ENCODE measurements at places on chromosomes 4 and X.

- DNase-seq = no peak
Observed at GRCh38 chrX:150119323-150119722, 181.0 kb upstream of the EOLA2 start.

GRCh38 chr4:113423631-113424030, 337.9 kb downstream of the CAMK2D start:
- DNase-seq = no peak

- no peak for DNase-seq
Observed at GRCh38 chrX:148938348-148938747, 437.9 kb downstream of the AFF2 start.

DNA sequence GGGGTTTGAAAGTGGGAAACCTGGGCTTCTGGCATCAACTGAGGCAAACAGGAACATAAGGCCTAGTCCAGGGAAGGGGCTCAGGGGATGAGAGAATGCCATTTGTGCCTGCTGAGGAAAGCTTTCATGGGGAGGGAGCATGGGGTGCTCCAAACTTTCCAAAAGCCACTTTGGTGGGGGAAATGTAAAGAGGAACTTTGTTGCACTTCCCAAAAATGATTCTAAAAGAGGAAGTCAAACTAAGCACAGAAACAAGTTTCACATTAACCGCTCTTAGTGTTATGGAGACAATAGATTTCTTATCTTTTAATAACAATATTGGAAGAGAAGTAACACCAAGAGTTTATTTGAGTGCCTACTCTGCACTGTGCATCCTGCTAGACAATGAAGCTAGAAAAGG, 32.3 kb downstream of the GAB3 start:
- DNase-seq = no peak

DNA sequence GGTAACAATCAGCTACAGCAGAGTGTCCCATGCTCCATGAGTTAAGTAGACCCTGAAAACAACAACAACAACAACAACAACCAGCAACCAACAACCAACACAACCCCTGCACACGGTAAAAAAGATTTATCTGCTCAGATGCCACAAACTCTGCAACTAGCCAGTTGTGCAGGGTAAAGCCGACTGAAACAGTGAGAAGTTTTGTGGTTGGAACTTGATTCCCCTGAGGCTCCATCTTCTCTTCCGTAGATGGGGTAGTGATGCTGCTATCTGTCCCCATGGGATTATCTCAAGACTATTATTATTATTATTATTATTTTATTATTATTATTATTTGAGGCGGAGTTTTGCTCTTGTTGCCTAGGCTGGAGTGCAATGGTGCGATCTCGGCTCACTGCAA, 50.6 kb upstream of the RAPGEF2 start:
- DNase-seq = no peak

DNA sequence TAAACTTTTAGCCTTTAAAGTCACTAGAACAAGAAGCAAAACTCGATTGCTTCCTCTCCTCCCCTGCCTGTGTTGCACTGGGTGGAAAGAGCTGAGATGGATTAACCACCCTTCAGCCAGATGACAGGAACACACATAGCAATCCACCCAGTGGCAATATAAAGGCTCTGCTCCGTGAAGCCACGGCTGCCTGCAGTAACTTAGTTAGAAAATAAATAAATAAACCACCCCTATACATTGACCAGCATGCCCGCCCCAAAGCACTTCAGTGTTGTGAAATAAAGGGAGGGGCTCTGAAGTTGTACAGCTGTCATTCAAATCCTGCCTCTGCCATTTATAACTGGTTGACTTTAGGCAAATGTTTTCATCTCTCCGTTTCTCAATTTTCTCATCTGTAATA, 217.1 kb upstream of the LDB2 start:
- no peak for DNase-seq

DNA sequence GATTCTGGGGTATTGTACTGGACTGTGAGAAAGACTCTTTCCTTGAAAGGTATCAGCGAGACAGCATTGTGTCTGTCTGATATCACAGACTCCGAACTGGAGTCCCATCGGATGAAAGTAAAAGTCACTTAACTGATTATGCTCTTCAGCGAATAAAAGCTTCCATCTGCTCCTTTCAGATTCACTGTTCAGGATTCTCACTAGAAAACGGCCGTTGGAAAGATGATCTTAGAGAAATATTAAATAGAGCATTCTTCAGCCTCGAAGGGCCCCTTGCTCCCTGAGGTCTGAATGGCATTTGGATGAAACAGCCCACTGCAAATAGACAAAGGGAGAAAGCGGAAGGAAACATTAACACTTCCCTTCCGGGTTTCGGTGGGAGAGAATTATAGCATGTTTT, 416.2 kb upstream of the PRKX start:
- DNase-seq = no peak

DNA sequence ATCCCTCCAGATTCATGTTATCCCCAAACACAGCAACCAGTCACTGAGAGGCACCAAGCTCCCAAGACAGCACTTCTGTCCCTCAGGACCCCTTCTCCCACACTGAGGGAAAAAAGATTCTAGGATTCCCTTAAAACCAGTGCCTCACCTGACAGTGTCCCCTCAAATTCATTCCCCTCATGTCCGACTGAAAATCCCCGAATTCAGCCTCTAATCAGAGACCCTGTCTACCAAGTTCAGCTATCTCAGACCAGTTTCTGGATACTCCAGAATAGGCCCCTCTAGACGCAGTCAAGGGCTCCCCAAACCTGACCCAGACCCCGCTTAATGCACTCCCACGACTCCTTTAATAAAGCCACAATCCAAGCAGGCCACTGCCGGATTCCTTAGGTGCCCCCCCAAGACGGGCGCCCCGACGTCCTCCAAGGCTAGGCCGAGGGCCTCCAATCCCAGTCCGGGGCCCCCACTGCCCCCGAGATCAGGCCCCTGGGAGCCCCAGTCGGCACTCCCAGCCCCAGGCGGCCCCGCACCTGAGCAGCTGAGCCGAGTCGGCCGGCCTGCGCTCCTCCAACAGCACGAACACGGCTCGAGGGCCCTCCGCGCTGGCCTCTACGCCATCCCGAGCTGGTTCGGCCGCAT, 457 bp downstream of the TFE3 start:
- DNase-seq = no peak

DNA sequence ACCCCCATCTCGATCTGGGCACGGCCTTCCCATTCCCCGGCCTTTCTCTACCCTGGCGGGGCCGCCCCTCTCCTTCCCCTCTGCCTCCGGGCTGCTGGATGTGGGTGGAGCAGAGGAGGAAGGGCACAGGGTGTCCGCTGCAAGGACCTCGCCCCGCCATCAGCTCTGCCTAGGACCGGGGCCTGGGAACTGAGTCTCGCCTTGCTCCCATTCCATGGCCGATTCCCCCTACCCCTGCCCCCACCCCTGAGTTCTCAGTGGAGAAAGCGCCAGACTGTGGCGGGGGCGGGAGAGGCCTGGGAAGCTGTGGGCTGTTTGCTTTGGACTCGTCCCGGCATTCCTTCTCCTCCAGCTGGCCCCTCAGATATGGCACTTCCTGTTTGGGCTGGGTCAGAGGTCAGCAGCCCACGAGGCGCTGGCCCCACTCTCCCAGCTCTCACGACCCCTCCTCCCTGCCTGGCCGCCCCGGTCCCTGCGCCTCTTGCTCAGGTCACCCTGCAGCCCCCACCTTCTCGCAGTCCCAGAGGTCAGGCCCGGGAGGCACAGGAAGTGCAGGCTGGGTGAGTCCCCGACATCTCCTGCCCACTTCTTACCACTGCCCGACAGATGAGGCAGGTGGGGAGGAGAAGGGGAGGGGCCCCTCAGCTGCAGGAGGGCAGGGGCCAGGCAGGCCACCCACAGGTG, 6.4 kb upstream of the BGN start:
- no peak for DNase-seq

GRCh38 chr4:41120297-41121217, 93.8 kb downstream of the APBB2 start:
- DNase-seq = no peak

- DNase-seq = no peak
Observed at GRCh38 chr4:66972087-66972486, 573.2 kb downstream of the CENPC start.

- peak; percentile 88 for DNase-seq
Observed at GRCh38 chr4:2843263-2843940, at the start of gene ADD1. ADD1 (plus strand) TSS chr4:2843844; CDS start chr4:2875916, 32,072 bp downstream.

GRCh38 chrX:76919761-76920160, 492.3 kb downstream of the MAGEE1 start:
- DNase-seq = no peak

DNA sequence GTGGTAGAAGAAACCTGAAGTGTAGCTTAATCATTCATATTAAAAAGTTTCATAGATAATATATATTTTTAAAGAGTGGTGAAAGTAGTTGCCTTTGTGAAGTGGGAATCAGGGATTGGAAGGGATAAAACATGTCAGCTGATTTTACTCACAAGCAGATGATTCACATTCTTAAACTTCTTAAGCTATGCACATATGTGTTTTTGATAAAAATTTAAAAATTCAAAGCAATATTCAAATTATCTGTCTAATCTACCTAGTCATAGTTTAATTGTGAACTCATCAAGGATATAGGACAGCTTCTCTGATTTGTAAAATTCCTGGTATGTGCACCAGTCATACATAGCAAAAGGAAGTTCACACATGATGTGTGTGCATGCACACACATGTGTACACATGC, 520.6 kb upstream of the PITX2 start:
- DNase-seq = no peak

GRCh38 chrX:21725916-21726315, 32.0 kb downstream of the SMPX start:
- DNase-seq = no peak

- DNase-seq = no peak
Observed at GRCh38 chr4:175772170-175772705, 39.8 kb downstream of the GPM6A start.

DNA sequence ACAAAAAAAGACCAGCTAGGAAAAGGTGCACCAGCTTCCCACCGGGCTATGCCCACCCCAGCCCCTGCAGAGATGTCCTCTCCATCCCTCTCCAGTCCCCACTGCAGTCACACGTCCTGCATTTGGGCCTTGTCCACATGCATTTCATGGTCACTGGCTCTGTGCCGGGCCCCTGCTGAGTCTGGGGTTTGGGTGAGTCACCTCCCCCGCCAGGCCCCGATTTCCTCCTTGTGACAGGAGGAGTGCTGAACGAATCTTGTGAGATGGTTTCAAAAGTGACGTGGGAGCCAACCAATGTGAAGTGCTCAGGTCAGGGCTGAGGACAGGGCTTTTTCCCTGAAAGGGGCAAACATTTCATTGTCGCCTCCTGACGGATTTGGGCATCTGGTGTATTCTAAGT, 7.1 kb downstream of the CPZ start:
- no peak for DNase-seq

DNA sequence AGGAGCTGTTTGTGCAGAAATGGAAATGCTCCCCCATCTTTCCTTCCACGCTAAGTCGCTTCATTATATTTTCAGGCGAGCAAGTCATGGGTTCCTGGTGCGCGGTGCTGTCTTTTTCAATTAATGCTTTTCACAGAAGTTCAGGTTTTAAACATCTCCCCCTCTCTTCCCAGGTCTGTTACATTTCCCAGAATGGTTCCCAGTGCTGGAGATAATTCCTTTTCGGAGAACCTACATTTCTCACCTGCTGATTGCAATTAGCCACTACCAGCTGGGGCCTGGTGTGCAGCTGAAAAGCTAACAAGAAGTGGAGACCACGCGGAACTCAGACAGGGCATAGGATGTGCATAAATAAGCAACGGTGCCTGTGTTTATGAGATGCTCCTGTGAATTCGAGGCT, 217.8 kb downstream of the MID1IP1 start:
- DNase-seq = no peak

DNA sequence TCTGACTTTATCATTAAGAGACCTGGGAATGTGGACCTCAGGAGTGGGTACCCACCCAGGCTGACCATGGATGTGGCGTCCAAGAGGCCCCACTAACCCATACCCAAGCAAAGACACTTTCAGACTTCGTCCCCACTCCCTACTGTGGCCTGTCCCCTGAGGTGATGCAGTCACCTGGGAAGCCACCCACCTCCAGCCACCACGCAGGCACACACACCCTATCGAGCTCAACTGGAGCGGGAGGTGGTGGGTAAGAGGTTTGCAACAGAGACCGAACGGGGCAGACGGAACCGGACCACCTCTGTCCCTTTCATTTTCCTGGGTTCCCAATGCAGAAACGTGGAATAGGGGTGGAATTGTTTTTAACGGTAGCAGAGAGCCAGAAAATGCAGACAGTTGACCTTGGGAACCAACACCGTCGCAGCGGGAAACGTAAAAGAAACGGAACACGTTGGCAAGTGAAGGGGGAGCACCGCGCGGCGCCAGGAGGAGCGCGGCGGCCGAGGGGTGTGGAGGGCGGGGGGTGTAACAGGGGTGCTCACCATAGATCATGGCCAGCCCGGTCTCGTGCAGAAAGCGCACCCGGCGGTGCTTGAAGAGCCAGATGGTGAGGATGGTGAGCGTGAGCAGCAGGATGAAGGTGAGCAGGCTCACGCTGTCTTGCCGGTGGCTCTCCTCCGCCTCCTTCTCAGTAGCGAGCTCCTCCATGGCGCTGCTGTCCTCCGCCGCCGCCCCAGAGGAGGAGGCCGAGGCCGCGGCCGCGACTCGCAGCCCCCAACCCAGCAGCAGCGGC, 559 bp downstream of the SLC9A7 start:
- DNase-seq = no peak

GRCh38 chr4:81454499-81454898, 17.2 kb downstream of the RASGEF1B start:
- DNase-seq = no peak

GRCh38 chrX:53279296-53280237, 1.8 kb downstream of the IQSEC2 start:
- no peak for DNase-seq

DNA sequence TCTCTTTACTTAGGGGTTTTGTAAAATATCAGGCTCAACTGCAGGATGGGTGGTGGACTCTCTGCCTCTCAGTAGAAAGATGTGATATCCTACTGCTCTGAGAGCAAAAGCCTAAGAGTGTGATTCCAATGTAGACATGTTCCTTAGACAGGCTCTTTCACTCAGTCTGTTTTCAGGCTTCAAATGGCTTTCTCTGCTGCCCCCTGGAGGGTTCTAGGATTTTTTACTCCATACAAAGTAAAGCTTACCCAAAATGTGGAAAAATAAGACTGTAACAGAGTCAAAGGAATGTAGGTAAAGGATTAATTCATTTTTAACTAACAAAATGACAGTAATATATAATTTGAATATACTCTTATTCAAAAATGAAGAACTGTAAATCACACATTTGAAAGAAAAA, 32.1 kb downstream of the ZGRF1 start:
- DNase-seq = peak; percentile 12

DNA sequence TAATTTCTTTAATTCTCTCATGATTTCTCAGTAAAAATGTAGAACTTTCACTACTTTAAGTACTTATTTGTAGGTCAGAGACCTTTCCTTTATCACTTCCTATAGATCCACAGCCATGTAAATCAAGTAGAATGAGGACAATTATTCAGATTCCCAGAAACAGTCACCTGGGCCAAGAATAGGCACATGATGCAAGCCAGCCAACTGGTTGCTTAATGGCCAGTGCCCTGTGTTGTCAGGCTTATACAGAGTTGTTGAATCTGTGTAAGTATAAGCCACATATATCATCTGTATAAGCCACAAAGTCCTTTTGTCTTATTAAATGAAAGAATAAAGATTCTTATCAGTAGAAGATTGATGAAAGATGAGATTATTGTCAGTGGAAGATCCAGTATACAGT, 5.2 kb downstream of the BANK1 start:
- DNase-seq = no peak

- no peak for DNase-seq
Observed at GRCh38 chr4:11507920-11508319, 79.2 kb upstream of the HS3ST1 start.
